Heart left ventricle (tissue), 16 donors: ENCODE measurements at places on chromosomes 6 and 20. TPM values are rescaled to one million over a fixed set of nuclear protein-coding genes. Genes with fewer than 3 reads are reported as not detected.

DNA sequence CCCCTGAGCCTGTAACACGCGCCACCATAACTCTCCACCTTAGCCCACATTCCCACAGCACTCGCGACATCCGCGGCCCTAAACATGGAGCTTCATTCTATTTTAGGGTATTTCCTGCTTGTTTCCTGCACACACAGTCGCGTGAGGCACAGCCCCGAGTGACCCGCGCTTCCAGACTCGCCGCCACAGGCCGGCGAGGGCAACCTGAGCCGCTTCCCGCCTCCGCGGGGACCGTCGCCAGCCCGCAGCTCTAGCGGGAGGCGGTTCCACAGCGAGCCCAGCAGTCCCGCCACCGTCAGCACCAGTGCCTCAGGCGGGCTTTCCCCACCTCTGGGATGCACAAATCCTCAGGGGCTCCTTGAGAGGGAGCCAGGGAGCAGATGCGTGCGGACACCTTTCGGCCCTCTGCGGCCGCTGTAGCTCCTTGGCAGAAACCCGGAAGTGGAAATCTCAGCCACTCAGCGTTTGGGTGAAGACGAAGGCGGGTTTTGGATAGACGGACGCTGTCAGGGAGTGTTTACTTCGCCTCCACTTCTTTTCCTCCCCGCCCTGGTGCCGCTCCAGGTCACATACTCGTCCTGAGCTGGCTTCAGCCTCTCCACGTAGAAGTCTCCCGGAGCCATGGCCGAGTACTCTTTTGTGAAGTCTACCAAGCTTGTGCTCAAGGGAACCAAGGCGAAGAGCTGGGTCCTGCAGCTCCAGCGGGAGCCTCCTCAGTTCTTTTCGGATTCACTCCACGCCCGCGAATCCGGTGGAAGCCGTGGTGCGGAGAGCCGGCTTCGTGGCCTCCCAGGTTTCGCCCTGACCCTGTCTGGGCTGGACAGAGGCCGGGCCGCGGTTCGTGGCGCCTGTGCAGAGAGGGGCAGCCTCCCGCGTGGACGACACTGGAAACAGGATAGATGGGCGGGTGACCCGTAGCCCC is 2177.4 kb upstream of the DEFB115 start:
- H3K36me3 ChIP-seq, result no peaks in the 10 kb centered on the region
- no peaks in the 10 kb centered on the region for H3K27me3 ChIP-seq
- H3K4me1 ChIP-seq, result no peaks in the 10 kb centered on the region
- peak; percentile 37 for DNase-seq
- peak overlapping the region; percentile 61 for H3K4me3 ChIP-seq
- no peak overlapping the region for H3K27ac ChIP-seq

DNA sequence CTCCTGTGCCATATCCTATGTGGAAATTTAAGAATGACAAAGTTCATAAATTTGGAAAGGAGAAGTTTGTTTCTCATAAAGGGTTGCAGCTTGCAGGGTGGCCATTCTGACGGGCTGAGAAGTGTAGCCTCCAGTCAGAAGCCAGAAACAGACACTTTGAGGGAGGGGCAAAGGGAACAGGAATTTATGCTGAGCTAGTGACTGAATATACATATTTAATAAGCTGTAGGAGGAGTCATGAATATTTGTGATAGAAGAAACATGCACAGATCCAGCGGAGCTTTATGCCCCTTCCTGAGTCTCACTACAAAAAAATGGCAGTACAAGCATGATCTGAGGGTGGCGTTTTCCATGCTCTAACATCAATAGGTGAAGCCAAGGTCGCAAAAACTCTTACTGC is 798.3 kb downstream of the KIF16B start:
- no peak for DNase-seq
- no peaks in the 10 kb centered on the region for H3K27me3 ChIP-seq
- no peak overlapping the region for H3K27ac ChIP-seq
- no peak overlapping the region for H3K4me3 ChIP-seq
- H3K36me3 ChIP-seq, result no peaks in the 10 kb centered on the region

Gene TSBP1
- total RNA-seq, result not detected

GRCh38 chr6:16633465-16633864 is 127.8 kb downstream of the ATXN1 start:
- no peak overlapping the region for H3K27ac ChIP-seq
- peaks cover 4% of the 10 kb centered on the region for H3K36me3 ChIP-seq
- H3K4me1 ChIP-seq, result no peaks in the 10 kb centered on the region
- H3K27me3 ChIP-seq, result no peaks in the 10 kb centered on the region

DNA sequence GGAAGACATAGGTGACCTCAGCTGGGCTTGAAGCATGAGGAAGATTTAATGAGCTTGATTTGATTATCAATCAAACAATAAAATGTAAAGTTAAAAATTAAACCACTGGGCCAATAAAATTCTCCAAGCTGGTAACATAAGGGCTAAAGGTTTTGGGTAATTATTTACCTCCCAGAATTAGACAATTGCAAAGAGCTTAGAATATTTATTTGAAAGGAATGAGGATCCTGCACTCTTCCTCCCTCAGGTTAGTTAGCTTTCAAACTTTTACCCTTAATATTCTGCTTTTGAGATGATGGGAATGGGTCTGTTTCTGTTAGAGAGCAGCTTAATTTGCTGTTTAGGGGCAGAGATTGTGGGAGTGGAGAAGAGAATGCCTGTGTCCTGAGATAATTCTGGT is at the start of gene SLC17A4:
SLC17A4 (plus strand) TSS at position 208 of the 400 bp plus-strand sequence. CDS start 7,221 bp downstream, outside the sequence.
- H3K36me3 ChIP-seq, result no peaks in the 10 kb centered on the region
- no peaks in the 10 kb centered on the region for H3K4me1 ChIP-seq
- no peak for DNase-seq
- no peak within 1 kb of the TSS for H3K4me3 ChIP-seq
- no peaks in the 10 kb centered on the region for H3K27me3 ChIP-seq

DNA sequence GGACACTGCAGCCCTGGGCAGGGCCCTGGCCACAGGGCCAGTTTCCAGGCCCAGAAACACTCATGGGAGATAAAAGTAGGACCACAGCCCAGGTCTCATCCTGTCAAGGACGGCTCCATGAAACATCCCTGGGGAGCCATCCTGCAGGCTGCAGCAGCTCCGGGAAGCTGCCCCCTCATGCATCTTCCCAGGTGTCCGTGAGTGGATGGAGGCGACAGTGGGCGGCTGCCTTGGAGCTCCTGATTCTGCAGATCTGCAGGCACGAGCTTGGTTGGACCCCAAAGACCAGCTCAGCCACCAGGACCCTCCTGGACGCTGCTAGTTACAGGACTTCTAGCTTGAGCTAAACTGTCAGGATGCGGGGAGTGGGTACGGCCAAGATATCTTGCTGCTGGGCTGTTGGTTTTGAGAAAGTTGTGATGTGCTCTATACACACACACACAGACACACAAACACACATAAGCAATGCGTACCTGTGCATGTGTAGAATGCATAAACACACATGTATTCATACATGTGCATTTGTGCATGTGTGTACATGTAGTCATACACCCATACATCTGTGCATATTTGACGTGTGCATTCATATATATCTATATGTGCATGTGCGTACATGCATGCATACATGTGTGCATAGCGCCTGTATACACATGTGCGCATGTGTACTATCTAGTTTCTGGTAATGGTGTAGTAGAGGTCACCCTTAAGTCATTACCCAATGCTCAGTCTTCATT is 297.8 kb downstream of the TAF4 start:
- H3K36me3 ChIP-seq, result no peaks in the 10 kb centered on the region
- H3K27me3 ChIP-seq, result no peaks in the 10 kb centered on the region
- no peak for DNase-seq

DNA sequence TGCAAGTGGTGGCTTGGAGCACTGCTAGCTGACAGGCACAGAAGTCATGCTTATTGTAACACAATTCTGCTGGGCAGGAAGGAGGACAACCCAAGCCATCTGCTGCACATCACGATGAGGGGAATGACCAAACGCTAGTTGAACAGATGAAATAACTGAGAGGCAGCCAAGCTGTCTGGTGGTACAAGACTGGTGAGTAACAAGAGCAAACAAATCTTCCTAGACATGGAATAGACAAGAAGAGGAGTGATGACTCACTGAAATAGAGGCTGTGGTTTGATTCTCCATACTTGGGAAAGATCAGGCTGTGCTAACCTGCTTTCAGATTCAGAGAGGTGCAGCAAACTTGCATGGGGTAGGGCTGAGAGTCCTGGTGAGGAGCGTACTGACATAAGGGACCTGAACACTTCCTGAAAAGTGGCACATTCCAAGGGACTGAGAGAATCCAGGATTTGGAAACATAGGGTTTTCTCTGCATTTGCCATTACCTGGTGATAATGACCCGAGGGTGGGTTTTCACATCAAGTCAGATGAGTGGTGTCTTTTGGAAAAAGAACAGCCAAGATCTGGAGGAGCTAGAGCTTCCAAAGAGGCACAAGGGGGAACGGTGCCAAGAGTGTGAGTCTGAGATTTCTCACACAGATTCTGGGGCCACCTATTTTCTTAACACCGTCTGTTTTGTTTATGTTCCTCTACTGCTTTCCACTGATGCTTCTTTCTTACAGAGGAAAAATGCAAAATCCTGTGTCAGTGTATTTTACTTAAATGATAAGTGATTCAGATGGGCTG is 60.0 kb downstream of the PRL start:
- H3K4me1 ChIP-seq, result no peaks in the 10 kb centered on the region
- H3K4me3 ChIP-seq, result no peak overlapping the region
- H3K36me3 ChIP-seq, result no peaks in the 10 kb centered on the region
- H3K27me3 ChIP-seq, result no peaks in the 10 kb centered on the region
- H3K27ac ChIP-seq, result no peak overlapping the region
- no peak for DNase-seq

- no peaks in the 10 kb centered on the region for H3K4me1 ChIP-seq
- H3K27me3 ChIP-seq, result no peaks in the 10 kb centered on the region
- no peak overlapping the region for H3K4me3 ChIP-seq
- no peak overlapping the region for H3K27ac ChIP-seq
Measured at GRCh38 chr20:4401601-4402000, 320.1 kb upstream of the PRND start.

DNA sequence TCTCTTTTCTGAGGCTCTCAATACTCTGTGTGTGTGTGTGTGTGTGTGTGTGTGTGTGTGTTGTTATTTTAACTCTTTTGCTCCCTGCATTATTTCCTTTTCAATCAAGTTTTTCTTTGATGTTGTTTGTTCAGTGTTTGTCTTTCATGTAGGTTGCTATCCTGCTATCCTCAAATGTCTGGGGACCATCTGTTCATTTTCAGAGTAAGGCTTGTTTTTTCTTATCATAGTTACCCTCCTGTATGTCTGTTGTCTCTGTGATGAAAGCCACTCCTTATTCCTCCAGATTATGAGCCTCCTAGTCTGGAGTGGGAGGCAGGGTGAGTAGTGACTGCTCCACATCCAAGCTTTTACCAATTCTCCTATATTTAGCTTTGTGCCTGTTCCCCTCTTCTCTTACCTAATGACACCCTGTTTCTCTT is 9.2 kb downstream of the ENPP3 start:
- H3K27me3 ChIP-seq, result no peaks in the 10 kb centered on the region
- no peak overlapping the region for H3K4me3 ChIP-seq
- no peak for DNase-seq
- H3K4me1 ChIP-seq, result no peaks in the 10 kb centered on the region
- no peak overlapping the region for H3K27ac ChIP-seq
- H3K36me3 ChIP-seq, result no peaks in the 10 kb centered on the region

DNA sequence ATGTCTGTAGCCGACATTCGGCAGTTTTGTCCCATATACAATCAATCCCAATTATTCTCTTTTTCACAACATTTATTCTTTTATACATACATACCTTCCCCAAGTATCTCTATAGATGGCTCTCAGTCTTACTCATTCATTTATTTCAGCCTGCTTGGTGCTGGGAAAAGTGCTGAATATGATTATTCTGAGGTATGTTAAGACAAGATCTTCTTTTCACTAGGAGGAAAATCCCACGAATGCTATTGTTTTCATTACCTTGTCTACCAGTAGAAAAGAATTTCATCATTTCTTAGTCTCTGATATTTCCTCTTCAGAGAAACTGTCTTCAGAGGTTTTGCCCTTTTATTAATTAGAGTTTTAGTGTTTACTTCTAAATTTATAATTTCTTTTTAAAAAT is 13.7 kb upstream of the BPIFA3 start:
- no peak overlapping the region for H3K27ac ChIP-seq
- peaks cover 3% of the 10 kb centered on the region for H3K27me3 ChIP-seq
- DNase-seq, result no peak
- H3K36me3 ChIP-seq, result no peaks in the 10 kb centered on the region
- no peaks in the 10 kb centered on the region for H3K4me1 ChIP-seq

Gene VWA7
- total RNA-seq, result 18.3 TPM

DNA sequence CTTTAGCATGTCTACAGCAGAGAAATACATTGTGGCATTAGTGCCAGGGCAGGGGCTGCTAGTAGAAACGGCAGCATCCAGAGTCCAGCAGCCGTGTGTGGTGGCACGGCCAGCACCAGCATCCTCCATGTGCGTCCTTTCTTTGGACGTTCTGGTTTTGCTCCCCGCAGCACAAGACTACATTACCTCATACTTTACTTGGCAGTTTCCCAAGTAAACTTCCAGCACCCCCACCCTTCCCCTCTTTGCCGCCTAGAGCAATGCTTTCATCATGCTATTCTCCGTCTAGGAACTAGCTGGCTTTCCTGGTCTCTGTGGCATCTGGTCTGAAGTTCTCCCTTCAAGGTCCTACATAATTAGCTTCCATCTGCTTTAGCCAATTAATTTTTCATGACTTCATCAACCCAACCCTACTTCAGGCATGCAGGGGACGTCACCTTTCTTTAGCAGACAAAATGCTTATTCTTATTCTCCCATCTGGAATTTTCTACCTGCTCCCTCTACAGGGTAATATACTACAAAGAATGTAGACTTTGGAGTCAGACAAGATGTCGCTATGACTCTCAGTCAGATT is 67.6 kb downstream of the BLOC1S5 start:
- H3K36me3 ChIP-seq, result no peaks in the 10 kb centered on the region
- DNase-seq, result no peak
- H3K4me3 ChIP-seq, result no peak overlapping the region
- H3K27me3 ChIP-seq, result no peaks in the 10 kb centered on the region

Gene COL21A1
- total RNA-seq, result 48.1 TPM

Gene UBD
- total RNA-seq, result not detected

GRCh38 chr20:17225851-17226409 is 910 bp upstream of the PCSK2 start:
- peaks cover 18% of the 10 kb centered on the region for H3K4me1 ChIP-seq
- peak overlapping the region; percentile 48 for H3K4me3 ChIP-seq
- H3K36me3 ChIP-seq, result no peaks in the 10 kb centered on the region
- DNase-seq, result no peak

Gene VIP
- total RNA-seq, result 0.54 TPM

DNA sequence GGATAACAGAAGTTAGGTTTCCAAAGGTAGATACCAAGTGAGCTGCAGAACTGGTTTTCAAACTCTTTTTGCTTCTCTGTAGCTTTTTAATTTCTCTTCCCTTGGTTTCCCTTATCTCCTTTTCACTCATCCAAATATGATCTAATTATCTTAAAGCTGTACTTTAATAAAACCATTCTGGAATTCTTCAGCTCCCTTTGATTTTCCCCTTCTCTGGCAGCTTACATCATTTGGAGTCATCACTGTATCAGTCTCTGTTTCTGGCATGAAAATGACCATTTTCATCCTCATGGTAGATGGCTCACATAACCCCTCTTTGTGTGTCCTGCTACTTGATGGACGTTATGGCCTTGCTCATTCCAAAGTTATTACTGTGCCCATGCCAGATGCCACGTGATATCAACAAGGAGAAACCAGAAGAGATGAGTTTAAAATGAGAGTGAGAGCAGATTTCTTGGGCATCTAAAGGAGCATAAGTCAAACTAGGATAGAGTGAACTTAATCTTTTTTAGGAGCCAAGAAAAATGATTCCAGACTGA is 620.2 kb downstream of the QKI start:
- H3K27ac ChIP-seq, result no peak overlapping the region
- no peaks in the 10 kb centered on the region for H3K27me3 ChIP-seq

GRCh38 chr20:41124451-41125094 is 12.8 kb upstream of the PLCG1 start:
- no peaks in the 10 kb centered on the region for H3K27me3 ChIP-seq
- no peaks in the 10 kb centered on the region for H3K4me1 ChIP-seq
- H3K4me3 ChIP-seq, result no peak overlapping the region

- H3K27ac ChIP-seq, result no peak overlapping the region
- no peaks in the 10 kb centered on the region for H3K27me3 ChIP-seq
- no peak overlapping the region for H3K4me3 ChIP-seq
- DNase-seq, result no peak
- no peaks in the 10 kb centered on the region for H3K36me3 ChIP-seq
Measured at GRCh38 chr6:161946461-161946860, 672.6 kb upstream of the AGPAT4 start.
